Kidney epithelial cell (primary cell): ENCODE measurements at places on chromosomes 12 and 14. TPM values are rescaled to one million over a fixed set of nuclear protein-coding genes. Genes with fewer than 3 reads are reported as not detected.

Gene PNN
- 22.6 and 33.5 TPM in 2 replicates for total RNA-seq

Gene RGS6
- not detected in 2 replicates for total RNA-seq

Gene RFX4
- not detected in 2 replicates for total RNA-seq

Gene PLXNC1
- total RNA-seq, result 0.21 and 0.55 TPM in 2 replicates

Gene NTF3
- 0.34 TPM in 1 of 2 replicates, not detected in the other for total RNA-seq

Gene ETFBKMT
- 0.55 and 1.5 TPM in 2 replicates for total RNA-seq

Gene POLE2
- 2.8 and 10.2 TPM in 2 replicates for total RNA-seq

Gene KLHDC1
- total RNA-seq, result 0.54 and 1.9 TPM in 2 replicates
